CD4-positive, alpha-beta T cell treated with Interleukin-1 beta for 1 hour (primary cell): ENCODE measurements at places on chromosomes 3 and 15.

- no peak for DNase-seq
Observed at GRCh38 chr3:9747267-9747666, 2.5 kb upstream of the OGG1 start.

- DNase-seq, result no peak
Observed at GRCh38 chr3:66224220-66224619, 3.4 kb downstream of the SLC25A26 start.

DNA sequence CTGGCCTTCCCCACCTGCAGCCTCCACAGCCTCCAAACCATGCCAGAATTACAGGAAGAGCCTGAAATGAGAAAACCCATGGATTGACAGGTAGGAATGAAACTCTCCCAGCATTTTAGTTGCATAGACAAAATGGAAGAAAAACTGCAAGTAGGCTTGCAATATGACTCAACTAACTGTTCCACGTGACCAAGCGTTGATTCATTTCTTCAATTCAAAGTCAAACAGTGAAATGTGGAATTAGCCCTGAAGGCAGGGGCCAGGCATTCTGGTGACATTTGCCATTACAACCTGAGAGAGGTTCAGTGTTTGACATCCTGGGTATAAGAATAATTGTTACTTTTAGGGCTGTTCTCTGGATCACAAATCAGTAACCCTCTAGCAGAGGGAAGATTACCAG is 676.5 kb upstream of the CFAP20DC start:
- DNase-seq, result no peak

GRCh38 chr3:153970047-153970446 is 151.1 kb upstream of the ARHGEF26 start:
- DNase-seq, result no peak

DNA sequence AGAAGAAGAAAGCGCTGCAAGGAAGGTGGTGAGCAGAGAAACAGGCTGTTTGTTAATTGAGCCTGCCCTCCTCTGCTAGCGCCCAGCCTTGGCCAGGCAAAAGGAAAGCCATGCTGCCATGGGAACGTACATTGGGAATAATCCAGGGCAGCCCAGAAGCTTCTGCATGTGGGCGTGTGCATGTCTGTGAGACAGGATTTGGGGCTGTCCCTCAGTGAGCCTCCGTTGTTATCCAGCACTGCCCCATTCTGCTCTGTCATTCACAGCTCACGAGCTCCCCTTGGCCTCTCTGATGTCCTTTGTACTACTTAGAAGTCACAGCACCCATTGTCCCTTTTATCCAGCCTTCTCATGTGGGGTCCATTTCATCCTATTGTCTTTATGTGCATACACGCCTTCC is 239.1 kb upstream of the ROPN1 start:
- no peak for DNase-seq

DNA sequence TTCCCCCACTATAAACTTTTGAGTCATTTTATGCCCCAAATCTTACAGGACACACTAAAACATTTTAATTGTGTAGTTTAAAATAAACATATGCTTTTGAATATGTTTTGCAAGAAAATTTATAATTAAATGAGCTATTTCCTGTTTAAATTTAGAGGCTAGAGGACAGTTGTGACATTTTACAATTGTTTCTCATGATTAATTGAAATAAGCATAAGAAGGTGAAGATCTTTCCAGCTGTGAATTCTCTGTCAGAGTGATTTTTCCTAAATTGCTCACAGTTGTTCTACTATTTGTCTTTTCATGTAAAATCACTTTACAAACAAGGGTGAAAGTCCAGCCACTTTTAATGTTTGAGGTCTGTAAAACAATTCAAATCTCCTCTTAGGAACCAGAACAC is 892.3 kb downstream of the CADM2 start:
- no peak for DNase-seq

- DNase-seq, result no peak
Observed at GRCh38 chr15:38593524-38593923, 28.9 kb upstream of the RASGRP1 start.

DNA sequence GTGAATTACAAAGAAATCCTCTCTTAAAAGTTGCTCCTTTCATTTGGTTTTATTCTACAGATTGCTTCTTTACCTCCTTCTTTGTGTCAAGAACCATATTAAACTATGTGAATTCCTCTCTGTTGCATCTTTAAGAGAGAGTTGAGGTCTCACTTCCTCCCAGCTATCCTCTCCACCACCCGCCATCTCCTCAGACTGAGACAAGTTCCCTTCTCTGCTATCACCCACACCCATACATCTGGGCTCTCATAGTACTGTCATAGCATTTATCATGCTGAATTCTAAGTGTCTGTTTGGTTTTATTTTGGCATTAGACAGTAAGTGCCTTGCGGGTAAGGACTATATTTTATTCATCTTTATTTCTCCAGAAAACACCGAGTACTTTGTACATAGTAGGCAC is 54.2 kb downstream of the B3GALNT1 start:
- no peak for DNase-seq
